ENCODE measurements at places on chromosomes 2 and 18.

DNA sequence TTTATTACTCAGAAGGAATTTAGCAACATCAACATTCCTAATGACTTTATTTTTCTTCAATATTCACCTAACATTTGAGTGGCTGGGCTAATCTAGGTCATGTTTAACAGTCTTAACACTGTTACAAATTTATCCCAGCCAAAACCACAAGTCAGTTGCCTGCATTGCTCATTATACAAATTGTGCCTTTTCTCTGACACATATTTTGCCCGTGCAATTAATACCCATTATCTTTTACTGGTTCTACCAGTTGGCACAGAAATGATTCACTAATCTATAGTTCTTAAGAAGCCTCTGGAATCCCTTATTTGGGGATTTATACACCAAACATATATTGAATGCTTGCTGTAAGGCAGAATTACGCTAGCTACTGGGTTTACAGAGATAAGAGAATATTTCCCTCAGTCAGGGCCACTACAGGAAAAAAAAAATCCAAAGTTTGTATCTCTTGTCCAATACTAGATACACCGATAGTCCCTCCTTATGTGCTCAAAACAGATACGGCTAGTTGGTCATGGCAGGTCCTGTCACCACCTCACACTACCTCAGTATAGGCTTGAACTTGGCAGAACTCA, 46.3 kb downstream of the ZCCHC2 start:
- no peak for DNase-seq

GRCh38 chr18:58391231-58391825, 237.6 kb downstream of the ALPK2 start:
- DNase-seq: no peak

GRCh38 chr2:226136739-226137138, 662.9 kb downstream of the IRS1 start:
- peak; percentile 12 for DNase-seq

- DNase-seq: no peak
Observed at GRCh38 chr18:46067438-46068007, 4.5 kb downstream of the PSTPIP2 start.

DNA sequence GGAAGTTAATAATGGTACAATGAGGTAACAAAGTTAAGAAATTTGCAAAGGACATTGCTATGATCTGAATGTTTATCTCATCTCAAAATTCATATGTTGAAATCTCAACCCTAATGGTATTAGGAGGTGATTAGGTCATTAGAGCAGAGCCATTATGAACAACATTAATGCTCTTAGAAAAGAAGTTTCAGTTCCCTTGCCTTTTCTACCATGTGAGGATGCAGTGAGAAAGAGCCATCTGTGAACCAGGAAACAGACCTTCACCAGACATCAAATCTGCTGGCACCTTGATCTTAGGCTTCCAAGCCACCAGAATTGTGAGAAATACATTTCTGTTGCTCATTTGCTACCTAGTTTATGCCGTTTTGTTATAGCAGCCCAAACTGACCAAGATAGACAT, 757.6 kb downstream of the NR4A2 start:
- DNase-seq: peak; percentile 36

GRCh38 chr2:78486565-78486964, 538.9 kb upstream of the REG3G start:
- no peak for DNase-seq

DNA sequence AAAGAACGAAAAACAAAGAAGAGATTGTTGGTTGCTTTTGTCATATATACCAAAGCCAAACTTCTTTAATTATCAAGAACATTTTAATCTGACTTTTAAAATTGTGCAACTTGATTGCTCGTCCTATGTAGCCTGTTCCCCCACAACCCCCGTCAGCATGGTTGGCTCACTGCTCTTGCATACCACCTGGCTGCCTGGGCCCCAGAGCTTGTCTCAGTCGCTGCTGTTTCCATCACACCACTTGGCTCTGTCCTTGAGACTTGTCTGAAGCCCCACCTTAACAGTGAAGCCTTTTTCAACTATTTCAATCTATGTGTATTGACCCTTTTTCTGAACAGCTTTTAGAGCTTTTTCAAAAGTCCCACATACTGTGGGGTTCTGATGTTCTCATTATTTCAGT, 270.8 kb downstream of the ZNF407 start:
- DNase-seq: no peak

- no peak for DNase-seq
Observed at GRCh38 chr2:64402876-64403275, 51.1 kb upstream of the LGALSL start.

Measured in trophoblast cell (in vitro differentiated cells and primary cell).